ENCODE measurements at places on chromosomes 7 and 10. TPM values are rescaled to one million over a fixed set of nuclear protein-coding genes. Genes with fewer than 3 reads are reported as not detected.
A peak's percentile ranks its signal among the peaks of the same experiment; 100 is the strongest.

- H3K27ac ChIP-seq, result peak overlapping the region; percentile 15
- no peak overlapping the region for H3K4me3 ChIP-seq
- no peaks in the 10 kb centered on the region for H3K36me3 ChIP-seq
- H3K27me3 ChIP-seq, result no peaks in the 10 kb centered on the region
- no peaks in the 10 kb centered on the region for H3K4me1 ChIP-seq
- no peak for DNase-seq
These were observed 362.0 kb upstream of the NFE2L3 start for GRCh38 chr7:25789701-25790640.

- peaks cover 8% of the 10 kb centered on the region for H3K4me1 ChIP-seq
- DNase-seq, result no peak
- no peak overlapping the region for H3K4me3 ChIP-seq
- no peak overlapping the region for H3K27ac ChIP-seq
- no peaks in the 10 kb centered on the region for H3K27me3 ChIP-seq
These were observed 10.9 kb upstream of the FIS1 start for GRCh38 chr7:101255796-101256195.

DNA sequence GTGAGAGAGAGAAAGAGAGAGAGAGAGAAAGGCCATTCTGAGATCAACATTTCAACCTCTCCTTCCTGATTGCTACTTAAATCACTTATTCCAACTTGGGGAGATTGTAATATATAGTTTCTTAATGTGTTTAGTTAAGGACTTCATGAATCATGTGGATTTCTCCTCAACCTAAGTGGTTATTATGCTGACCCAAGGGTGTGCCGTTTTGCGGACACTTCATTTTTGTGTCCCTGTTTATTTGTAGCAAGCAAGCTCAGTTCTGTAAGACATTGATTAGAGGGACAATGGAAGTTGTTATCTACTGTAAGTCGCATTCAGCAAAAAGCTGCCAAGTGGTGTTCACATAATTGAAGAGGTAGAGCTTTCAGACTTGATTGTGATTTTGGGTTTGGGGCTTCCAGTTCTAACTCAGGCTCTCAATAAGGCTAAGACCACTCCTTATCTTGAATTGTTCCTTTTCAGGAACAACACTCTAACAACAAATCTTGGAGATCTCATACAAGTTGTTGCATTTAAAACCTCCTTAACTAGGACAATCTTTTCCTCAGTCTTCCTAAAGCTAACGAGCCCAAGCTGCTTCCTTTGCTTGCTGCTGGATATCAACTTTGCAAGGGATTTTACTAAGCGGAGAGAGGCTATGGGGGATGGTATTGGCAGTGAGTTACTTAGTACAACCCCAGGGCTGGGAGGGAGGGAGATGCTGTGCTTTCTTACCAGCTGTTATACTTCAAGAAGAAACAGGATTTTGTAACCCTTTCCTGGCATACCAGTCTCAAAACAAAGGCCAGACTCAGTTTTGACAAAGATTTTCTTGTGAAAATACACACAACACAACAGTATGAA is 19.8 kb upstream of the COL1A2 start:
- no peak for DNase-seq
- H3K4me3 ChIP-seq, result peak overlapping the region; percentile 21
- peak overlapping the region; percentile 80 for H3K27ac ChIP-seq

DNA sequence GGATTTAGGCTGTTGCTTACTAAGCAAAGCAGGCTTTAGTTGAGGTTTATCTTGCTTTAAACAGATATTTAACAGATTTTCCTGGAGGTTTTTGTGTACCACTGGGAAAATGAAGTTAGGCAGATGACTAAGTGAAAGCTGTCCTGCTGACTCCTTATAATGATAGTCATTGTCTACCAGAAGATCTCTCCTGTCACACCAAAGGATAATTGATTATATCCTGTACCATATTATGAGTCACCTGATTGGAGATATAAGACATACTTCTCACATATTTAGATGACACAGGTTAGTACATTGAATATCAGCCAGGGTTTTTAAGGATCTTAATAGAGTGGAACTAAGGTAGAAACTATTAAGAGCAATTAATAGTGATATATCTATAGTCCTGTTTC is 68.4 kb downstream of the PTEN start:
- DNase-seq, result no peak
- no peak overlapping the region for H3K27ac ChIP-seq
- H3K36me3 ChIP-seq, result peaks cover 37% of the 10 kb centered on the region
- H3K4me3 ChIP-seq, result no peak overlapping the region

DNA sequence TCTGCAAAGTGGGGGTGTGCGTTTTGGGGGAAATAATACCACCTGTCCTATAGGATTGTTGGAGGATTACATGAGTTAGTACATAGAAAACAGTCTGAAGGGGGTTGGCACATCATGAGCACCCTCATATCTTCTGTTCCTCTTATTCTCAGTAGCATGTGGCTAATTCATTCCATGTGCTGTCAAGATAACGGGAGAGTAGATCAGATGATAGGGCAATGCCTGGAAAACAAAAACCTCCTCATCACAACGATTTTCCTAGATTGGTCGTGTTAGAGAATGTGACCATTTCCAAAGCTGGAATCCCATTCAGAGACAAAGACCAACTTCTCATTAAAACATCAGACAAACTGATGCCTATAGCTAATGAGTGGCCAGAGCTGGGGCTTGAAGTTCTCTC is 50.6 kb downstream of the FAM241B start:
- peaks cover 7% of the 10 kb centered on the region for H3K4me1 ChIP-seq
- H3K4me3 ChIP-seq, result no peak overlapping the region
- H3K27me3 ChIP-seq, result no peaks in the 10 kb centered on the region
- no peak overlapping the region for H3K27ac ChIP-seq
- no peaks in the 10 kb centered on the region for H3K36me3 ChIP-seq

DNA sequence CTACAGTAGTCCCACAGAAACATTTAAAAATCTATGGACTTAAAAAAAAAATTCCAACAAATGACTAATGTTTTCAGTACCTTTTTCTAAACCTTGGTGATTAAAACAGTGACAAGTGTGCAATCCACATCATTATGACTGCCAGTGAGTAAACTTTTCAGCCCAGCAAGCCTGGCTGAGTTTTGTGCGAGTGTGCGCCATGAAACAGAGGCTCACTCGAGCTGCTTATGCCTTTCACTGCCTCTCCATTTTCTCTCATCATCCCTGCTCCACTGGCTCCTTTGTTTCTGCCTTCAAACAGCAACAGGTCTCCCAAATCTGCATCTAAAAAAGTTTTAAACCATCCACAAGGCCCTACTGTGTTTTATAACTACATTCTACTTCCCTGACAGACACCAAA is 105.8 kb downstream of the USP6NL start:
- H3K4me1 ChIP-seq, result no peaks in the 10 kb centered on the region
- H3K27ac ChIP-seq, result no peak overlapping the region
- H3K4me3 ChIP-seq, result no peak overlapping the region

DNA sequence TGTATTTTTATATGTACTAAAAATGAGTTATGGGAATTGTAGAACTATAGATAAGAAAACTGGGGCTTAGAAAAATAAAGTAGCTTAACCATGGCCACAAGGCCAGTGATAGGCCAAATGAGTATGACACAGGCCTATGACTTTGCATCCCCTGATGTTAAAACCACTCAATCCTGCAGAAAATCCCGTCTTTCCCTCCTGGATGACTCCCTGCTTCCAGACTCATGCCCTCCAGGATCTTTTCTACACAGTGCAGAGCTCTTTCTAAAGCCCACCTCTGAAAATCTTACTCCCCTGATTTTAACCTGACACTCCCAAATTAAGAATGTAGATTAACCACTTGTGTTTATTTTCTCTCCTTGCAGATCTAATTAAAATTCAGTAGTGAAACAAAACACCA is 489.2 kb upstream of the LRRN3 start:
- H3K27ac ChIP-seq, result no peak overlapping the region
- no peaks in the 10 kb centered on the region for H3K4me1 ChIP-seq
- no peak for DNase-seq

GRCh38 chr10:13830385-13830784 is 243.6 kb downstream of the PRPF18 start:
- peaks cover 24% of the 10 kb centered on the region for H3K4me1 ChIP-seq
- DNase-seq, result no peak
- no peak overlapping the region for H3K4me3 ChIP-seq
- no peaks in the 10 kb centered on the region for H3K27me3 ChIP-seq
- no peak overlapping the region for H3K27ac ChIP-seq

- H3K36me3 ChIP-seq, result no peaks in the 10 kb centered on the region
- no peaks in the 10 kb centered on the region for H3K4me1 ChIP-seq
- peaks cover 17% of the 10 kb centered on the region for H3K27me3 ChIP-seq
- DNase-seq, result no peak
- H3K27ac ChIP-seq, result no peak overlapping the region
These were observed 202.4 kb upstream of the HPS1 start for GRCh38 chr10:98649170-98649569.

DNA sequence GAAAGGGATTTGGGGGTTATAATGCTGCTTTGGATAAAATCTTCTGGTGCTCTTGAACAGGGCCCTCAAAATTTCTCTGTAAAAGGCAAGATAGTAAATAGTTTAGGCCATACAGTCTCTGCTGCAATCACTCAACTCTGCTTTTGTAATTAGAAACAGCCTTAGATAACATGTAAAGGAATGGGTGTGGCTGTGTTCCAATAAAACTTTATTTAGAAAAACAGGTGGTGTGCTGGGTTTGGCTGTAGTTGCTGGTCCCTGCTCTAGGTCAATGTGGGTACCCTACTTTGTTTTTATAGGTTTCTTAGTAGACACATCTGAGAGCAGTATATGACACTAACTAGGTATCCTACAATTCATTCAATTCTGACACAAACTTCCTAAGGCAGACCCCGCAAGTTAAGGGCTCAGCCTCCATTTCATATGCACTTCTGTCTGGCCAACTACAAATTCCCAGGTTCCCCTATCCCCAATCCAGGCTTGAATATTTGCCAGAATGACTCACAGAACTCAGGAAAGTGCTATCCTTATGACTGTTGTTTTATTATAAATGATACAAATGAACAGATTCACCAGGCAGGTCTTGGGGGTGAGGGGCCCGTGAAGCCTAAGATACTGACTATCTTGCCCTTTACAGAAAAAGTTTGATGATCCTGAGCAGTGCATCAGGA is 349.9 kb downstream of the RPS24 start:
- no peak for DNase-seq
- H3K4me1 ChIP-seq, result no peaks in the 10 kb centered on the region
- no peak overlapping the region for H3K4me3 ChIP-seq

GRCh38 chr10:80292607-80293239 is 3.3 kb upstream of the MAT1A start:
- H3K4me1 ChIP-seq, result no peaks in the 10 kb centered on the region
- no peak overlapping the region for H3K4me3 ChIP-seq
- no peak for DNase-seq
- no peaks in the 10 kb centered on the region for H3K36me3 ChIP-seq
- H3K27ac ChIP-seq, result no peak overlapping the region

GRCh38 chr10:79320316-79320715 is 27.0 kb upstream of the PPIF start:
- no peaks in the 10 kb centered on the region for H3K27me3 ChIP-seq
- H3K4me3 ChIP-seq, result no peak overlapping the region
- H3K27ac ChIP-seq, result no peak overlapping the region
- DNase-seq, result no peak
- peaks cover 36% of the 10 kb centered on the region for H3K4me1 ChIP-seq
- H3K36me3 ChIP-seq, result peaks cover 3% of the 10 kb centered on the region

DNA sequence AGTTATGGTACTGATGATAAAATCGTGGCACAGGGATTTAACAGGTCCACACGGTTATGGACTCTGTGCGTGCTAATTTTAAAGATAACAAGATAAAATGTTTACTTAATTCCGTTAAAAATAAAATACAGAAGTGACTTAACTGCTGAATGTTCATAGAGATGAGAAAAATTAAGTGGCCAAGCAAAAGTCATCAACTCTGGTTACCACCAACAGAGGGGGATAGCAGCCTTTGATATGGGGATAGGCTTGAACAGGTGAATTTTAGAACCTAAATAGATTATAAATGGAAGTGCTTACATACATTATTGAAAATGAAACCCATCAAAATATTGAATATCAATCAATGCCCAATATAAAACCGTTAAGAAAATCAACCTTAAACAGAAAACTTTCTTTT is 245.0 kb downstream of the WDR37 start:
- no peak for DNase-seq
- H3K27me3 ChIP-seq, result no peaks in the 10 kb centered on the region
- H3K4me3 ChIP-seq, result no peak overlapping the region
- no peak overlapping the region for H3K27ac ChIP-seq
- no peaks in the 10 kb centered on the region for H3K36me3 ChIP-seq

- no peaks in the 10 kb centered on the region for H3K36me3 ChIP-seq
- H3K27me3 ChIP-seq, result no peaks in the 10 kb centered on the region
- H3K4me1 ChIP-seq, result peaks cover 2% of the 10 kb centered on the region
- no peak for DNase-seq
- no peak overlapping the region for H3K4me3 ChIP-seq
These were observed 52.1 kb upstream of the TMEM72 start for GRCh38 chr10:44858988-44859387.

- H3K4me1 ChIP-seq, result no peaks in the 10 kb centered on the region
- H3K36me3 ChIP-seq, result no peaks in the 10 kb centered on the region
- no peak overlapping the region for H3K27ac ChIP-seq
- H3K4me3 ChIP-seq, result no peak overlapping the region
These were observed 367.5 kb downstream of the CCSER2 start for GRCh38 chr10:84695902-84696301.

DNA sequence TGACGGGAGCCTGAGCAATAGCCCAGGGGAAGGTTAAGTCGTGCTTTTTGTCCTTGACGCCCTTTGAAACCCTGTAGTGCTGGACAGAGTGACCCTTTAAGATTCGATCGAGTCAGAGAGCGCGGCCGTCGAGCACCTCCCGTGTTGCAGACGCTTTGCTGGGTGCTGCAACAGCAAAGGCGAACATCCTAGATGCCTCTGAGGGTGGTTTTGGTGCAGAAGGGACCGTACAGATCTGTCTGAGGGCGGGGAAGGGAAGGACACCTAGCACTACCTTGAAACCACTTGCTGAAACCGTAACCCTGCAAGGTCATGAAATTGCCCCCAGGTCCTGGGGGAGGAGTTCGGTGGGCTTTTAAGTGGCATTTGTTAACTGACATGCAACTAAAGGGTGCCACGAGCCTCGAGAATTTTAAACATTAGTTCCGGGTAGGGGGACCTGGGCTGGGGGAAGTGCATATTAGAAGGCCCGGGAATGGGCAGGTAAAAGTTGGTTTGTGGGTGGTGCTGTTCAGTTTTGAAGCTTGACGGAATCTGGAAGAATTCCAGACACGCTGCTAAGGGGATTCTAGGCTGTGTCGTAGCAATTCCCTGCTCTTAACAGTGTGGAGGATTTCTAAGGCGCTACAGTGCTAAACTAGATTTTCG is 786 bp downstream of the ATP5F1C start:
- DNase-seq, result no peak
- H3K27me3 ChIP-seq, result no peaks in the 10 kb centered on the region
- H3K36me3 ChIP-seq, result no peaks in the 10 kb centered on the region
- peak overlapping the region; percentile 94 for H3K4me3 ChIP-seq

- no peaks in the 10 kb centered on the region for H3K27me3 ChIP-seq
- no peaks in the 10 kb centered on the region for H3K36me3 ChIP-seq
- H3K4me3 ChIP-seq, result no peak overlapping the region
- DNase-seq, result no peak
- no peaks in the 10 kb centered on the region for H3K4me1 ChIP-seq
These were observed 151.9 kb downstream of the PKD1L1 start for GRCh38 chr7:47796347-47796746.

The SP8 gene
- total RNA-seq, result not detected

The CYP2C19 gene
- not detected for total RNA-seq

The NEURL1 gene
- total RNA-seq, result 0.64 TPM

The CALCR gene
- not detected for total RNA-seq

The TMEM139 gene
- 25.1 TPM for total RNA-seq

The SPAG6 gene
- not detected for total RNA-seq

The RASA4B gene
- total RNA-seq, result 30.0 TPM

The IL2RA gene
- 4.3 TPM for total RNA-seq

The CXCL12 gene
- 40.8 TPM for total RNA-seq

Data from upper lobe of right lung (tissue), 1 donor.